AG09309 (cell line): ENCODE measurements at places on chromosomes 16 and 17.
A peak's percentile ranks its signal among the peaks of the same experiment; 100 is the strongest.

GRCh38 chr17:51533821-51534220 lies 273.5 kb downstream of the UTP18 start:
- no peak for DNase-seq

- no peak for DNase-seq
Measured at GRCh38 chr17:33499040-33499439, 205.9 kb upstream of the ASIC2 start.

DNA sequence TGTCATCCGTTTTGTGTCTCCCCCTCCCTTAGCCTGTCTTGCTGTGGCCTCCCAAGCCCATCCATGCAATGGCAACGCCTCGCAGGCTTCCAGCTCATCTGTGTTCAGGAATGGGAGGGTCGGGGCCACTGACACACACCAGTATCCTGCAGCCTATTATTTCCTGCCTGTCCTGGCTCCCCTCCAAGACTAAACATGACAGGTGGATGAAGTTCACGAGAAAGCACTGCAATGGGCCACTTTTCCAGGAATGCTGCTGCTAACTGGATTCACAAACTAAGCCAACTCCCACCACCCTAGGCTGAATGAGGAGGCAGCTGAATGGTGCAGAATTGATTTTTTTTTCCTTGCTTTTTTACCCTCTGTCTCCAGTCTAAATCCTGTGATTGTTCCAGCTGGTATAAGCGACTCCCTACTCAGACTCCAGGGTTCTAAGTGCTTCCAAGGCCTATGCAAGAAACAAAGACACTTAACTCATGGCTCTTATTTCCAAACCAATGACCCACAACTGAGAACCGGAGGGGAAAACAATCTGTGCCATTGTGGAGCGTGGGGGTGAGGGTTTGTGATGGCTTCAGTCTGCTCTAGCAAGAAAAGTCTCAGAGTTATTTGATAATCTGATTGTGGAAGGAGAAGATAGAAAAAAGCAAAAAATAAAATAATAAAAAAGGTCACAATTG lies 23.3 kb downstream of the TMEM100 start:
- no peak for DNase-seq

GRCh38 chr16:51453251-51453650 lies 302.2 kb upstream of the SALL1 start:
- DNase-seq, result no peak

DNA sequence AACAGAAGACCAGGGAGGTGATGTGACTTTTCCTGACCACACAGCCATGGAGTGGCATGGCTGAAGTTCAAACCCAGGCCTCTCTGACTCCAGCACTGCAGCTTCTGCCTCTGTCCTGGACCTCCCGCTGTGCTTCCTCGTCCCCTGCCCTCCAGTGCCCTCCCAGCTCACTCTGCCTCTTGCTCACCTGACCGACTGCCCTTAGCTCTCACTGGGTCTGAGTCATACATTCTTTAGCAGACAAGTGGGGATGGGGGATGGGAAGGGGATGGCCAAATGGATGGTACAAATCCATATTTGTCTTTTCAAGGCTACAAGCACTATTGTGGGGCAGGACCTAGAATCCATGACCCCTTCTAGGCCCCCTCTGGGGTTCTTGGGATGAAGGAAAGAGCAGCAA lies 33.0 kb downstream of the PITPNM3 start:
- DNase-seq, result no peak

DNA sequence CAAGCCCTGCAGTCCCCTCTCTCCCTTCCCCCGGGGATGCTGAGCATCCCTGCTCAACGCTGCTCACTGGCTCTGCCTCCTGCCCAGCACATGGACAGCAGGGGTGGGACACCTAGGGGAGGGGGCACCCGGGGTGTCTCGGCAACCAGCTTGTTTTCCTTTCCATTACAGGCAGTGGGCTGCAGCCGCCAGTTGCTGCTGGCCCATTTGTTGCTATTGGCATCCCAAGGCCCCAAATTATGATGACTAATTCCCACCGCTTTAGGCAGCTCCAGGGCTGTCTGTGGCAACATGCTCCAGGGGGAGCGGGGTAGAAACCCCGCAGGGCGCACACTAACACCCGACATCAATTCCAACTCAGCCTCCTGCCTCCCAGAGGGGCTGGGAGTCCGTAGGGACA lies 4.9 kb downstream of the SDK2 start:
- DNase-seq, result no peak

DNA sequence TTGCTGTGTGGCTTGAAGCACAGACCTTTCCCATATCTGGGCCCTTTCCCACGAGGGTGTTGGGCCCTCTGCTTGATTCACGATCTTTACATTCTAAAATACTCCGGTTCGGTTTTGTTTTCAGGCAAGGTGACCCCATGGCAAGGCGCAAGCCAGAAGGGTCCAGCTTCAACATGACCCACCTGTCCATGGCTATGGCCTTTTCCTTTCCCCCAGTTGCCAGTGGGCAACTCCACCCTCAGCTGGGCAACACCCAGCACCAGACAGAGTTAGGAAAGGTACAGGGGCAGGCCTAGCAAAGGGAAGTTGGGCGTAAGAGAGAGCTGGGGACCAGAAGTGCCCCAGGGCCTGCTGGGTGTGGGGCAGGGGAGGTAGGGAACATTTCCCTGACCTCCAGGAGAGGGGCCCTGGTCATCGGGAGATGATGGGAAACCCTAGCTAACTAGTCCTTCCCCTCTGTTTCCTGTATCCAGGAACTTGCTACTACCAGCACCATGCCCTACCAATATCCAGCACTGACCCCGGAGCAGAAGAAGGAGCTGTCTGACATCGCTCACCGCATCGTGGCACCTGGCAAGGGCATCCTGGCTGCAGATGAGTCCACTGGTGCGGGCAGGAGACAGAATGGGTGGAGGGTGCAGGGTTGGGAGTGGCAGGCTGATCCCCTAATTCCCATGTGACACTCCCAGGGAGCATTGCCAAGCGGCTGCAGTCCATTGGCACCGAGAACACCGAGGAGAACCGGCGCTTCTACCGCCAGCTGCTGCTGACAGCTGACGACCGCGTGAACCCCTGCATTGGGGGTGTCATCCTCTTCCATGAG lies 1.4 kb downstream of the ALDOA start:
- no peak for DNase-seq

DNA sequence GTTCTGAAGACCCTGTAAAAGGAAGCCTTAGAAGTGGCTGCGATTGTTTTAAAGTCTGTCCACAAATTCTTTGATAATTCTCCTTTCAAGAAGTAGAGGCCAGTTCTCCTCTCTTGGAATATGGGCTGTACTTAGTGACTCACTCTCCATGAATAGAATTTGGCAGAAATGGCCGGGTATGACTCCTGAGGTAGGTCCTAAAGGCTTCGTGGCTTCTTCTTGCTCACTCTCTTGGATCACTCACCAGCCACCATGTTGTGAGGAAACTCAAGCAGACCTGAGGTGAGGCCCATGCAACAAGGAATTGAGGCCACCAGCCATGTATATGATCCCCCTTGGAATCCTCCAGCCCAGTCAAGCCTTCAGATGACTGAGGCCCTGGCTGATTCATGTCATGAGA lies 75.8 kb downstream of the WWOX start:
- DNase-seq, result no peak

DNA sequence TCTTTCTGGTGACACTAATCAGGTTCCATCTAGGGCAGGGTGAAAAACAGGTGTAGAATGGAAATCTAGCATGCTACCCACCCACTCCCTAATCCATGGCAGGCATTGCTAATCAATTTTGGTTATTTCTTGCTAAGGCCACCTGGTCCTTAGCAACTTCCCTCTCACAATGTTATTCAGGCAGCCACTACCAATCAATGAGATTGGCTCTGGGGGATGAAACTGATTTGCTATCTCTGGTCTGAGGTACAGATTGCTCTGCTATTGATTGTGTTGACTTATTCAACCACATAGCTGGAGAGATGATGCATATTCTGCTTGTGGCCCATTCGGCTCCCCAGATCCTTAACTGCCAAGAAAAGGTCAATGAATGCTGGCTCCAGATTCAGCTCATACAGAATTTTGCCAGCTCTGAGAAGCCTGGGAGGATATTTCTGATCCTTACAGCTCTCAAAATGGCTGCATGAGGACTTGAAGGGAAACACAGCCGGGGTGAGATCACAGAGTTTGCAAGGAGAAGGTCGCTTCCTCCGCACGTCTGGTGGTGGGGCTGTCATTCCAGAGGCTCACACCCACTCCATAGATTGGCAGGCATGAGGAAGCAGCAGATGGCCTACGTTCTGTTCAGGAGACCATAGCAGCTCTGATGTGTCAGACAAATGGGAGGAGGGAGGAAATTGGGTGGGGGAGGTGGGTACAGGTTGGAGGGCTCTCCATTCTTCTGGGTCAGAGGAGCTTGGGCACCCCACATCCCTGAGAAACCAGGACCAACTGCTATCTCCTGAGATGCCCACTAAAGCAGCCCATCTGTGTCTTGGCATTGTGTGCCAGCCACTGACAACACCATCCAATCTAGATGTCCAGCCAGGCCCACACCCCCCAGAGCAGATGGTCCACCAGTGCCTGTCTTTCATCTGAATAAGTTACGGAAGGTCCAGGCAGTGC lies 22.3 kb downstream of the SEZ6 start:
- no peak for DNase-seq

- DNase-seq, result no peak
Measured at GRCh38 chr17:3890082-3890877, 2.6 kb downstream of the CAMKK1 start.

DNA sequence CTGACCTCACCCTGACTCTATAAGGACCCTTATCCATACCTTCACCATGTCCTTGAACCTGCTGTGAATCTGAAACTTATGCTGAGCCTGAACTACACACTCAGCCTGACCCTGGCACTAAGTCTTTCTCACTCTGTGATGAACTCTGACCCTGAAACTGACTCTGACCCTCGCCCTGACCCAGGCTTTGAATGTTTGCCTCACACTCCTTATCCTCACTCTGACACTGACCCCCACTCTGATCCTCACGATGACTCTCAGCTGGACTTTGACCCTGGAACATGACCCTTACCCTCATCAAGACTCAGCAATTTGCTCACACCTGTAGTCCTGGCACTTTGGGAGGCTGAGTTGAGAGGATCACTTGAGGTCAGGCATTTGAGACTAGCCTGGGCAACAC lies 4.4 kb downstream of the AHSP start:
- no peak for DNase-seq

GRCh38 chr17:81542431-81543338 lies 9.5 kb downstream of the FAAP100 start:
- DNase-seq, result no peak

DNA sequence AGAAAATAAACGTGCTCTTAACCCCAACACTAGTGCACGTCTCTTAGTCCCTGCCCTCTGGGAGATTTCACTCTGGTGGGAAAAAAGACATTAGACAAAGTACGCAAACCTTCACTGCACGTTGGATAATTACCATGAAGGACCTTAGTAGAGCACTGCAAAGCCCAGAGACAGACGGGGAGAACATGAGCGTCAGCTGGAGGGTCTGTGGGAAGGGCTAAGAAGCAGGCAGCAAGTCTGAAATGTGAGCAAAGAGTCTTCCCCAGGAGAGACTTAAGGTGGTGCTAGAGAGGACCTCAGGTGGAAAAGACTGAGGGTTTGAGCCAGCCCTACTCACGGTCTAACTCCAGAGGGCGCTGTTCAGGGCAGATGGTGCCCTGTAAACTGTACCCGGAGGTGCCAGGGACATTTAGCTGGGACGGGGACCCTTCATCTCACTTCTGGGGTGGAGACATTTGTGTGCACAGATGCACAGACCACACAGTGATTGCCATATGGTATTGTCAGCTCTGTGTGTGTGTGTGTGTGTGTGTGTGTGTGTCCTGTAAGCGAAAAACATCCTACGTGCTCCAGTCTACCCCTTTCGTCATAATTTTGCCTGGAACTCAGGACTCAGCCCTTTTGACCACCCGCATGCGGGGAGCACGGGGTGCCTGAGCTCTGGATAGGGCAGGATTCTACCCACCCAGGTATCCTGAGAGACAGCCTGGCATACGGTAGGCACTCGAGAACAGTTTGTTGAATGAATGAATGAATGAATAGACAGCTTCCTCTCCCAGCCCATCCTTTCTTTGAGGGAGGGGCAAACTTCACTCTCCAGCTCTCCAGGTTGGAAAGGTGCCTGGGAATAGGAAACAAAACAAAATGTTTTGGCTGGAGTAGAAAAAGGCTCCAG lies 10.1 kb upstream of the STAC2 start:
- DNase-seq, result no peak

DNA sequence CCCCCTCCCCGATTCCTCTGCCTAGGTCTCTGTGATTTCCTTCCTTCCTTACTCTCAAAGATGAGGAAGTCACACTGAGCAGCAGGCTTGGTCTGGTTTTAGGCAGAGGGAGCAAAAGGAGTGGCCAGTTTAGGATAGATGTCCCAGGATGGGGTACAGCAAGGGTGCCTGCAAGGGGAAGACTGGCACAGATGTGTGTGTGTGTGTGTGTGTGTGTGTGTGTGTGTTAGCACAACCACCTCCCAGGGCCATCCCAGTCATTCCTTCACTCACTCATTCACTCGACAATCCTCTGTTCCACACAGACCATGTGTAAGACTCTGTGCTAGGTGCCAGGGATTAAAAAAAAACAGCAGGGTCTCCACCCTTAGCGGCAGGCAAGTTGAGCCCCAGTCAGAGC lies 35.9 kb downstream of the TMEM132E start:
- no peak for DNase-seq

DNA sequence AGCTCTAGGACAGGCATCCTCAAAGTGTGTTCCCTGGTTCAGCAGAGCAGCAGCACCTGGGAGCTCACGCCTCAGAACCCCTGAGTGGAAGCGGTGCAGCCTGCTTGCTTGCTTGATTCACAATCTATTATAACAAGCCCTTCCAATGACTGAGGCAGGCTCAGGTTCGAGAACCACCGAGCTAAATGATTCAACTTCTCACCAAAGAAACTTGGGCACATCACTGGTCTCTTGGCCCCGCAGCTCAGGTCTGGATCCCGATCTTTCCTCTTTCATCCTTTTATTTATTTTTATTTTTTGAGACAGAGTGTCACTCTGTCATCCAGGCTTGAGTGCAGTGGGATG lies 24.5 kb downstream of the CLUH start:
- DNase-seq, result no peak

- peak; percentile 11 for DNase-seq
Measured at GRCh38 chr17:8029121-8029520, 9.7 kb upstream of the ALOX15B start.

- DNase-seq, result no peak
Measured at GRCh38 chr16:79257953-79258490, 342.5 kb downstream of the MAF start.
